ENCODE measurements at places on chromosomes 4 and X.
A peak's percentile ranks its signal among the peaks of the same experiment; 100 is the strongest.

GRCh38 chrX:10156199-10157031 lies at the start of gene CLCN4:
CLCN4 (plus strand) TSS chrX:10156975; CDS start chrX:10185033, 28,058 bp downstream.
- no peak for DNase-seq

GRCh38 chr4:89357340-89357739 lies 49.7 kb upstream of the GPRIN3 start:
- DNase-seq, result no peak

- no peak for DNase-seq
These were observed 230.7 kb downstream of the DCLK2 start for GRCh38 chr4:150308824-150309472.

DNA sequence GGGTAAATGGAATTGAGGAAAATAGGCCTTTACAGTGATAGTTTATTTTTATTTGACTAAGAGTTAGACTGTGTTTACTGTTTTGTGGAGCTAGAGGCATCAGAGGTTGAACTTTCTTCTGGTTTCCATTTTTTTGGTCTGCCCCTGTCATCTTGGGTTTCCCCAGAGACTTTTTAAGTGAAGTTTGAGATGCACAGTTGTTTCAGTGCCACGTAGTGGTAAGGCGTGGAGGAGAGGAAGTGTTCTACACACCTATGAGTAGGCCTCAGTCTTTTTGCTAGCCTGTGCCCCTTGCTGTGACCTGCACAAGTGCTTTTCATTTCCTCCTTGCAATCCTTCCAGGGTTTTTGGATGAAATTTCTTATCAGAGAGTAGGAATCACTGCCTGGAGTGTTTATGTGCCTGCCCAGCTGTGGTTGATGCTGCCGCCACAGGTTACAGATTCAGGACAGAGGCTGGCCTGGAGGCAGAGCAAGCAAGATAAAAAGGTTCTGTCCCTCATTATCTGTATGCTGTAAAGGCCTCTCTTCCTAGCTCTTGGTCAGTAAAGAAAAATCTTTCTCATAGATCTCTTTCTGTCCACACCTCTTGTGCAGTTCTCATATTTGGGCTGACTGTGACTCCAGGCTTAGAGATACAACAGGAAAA lies 12.5 kb upstream of the HSFX4 start:
- peak; percentile 31 for DNase-seq

DNA sequence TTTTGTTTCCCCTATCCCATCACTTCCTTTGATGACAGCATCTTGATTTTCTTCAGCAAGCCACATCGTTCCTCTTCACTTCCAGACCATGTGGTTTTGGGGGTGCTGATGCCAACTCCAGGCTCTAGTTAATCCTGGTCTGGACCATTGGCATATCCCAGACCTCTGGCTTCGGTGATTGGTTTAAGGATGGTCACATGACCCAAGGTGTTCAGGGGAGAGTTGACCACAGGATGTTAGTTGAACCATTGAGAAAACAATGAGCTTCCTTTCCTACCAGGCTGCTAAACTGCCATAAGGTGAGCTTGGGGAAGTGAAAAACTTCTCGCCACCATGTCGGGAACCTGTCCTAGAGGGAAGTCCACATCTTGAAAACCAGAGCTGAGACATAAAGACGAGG lies 60.9 kb upstream of the TLR3 start:
- DNase-seq, result no peak

Data from activated T-helper 1 cell treated with anti-CD3 and anti-CD28 coated beads, Interleukin-12 subunit alpha, Interleukin-12 subunit beta, Interleukin-2, Interleukin-4 antibody, amounts not matched to agents 30 ng/mL and 10 ng/mL and 1 ng/mL, durations not matched to agents 14 hours and 24 hours and 36 hours (primary cell).